Cerebellar nuclear complex (tissue), 1 donor: ENCODE measurements at places on chromosomes 2 and 18.

GRCh38 chr2:9488583-9489547 is 14.5 kb downstream of the IAH1 start:
- no peak for DNase-seq

- DNase-seq = no peak
These were observed 110.7 kb downstream of the SH3RF3 start for GRCh38 chr2:109239720-109240119.

DNA sequence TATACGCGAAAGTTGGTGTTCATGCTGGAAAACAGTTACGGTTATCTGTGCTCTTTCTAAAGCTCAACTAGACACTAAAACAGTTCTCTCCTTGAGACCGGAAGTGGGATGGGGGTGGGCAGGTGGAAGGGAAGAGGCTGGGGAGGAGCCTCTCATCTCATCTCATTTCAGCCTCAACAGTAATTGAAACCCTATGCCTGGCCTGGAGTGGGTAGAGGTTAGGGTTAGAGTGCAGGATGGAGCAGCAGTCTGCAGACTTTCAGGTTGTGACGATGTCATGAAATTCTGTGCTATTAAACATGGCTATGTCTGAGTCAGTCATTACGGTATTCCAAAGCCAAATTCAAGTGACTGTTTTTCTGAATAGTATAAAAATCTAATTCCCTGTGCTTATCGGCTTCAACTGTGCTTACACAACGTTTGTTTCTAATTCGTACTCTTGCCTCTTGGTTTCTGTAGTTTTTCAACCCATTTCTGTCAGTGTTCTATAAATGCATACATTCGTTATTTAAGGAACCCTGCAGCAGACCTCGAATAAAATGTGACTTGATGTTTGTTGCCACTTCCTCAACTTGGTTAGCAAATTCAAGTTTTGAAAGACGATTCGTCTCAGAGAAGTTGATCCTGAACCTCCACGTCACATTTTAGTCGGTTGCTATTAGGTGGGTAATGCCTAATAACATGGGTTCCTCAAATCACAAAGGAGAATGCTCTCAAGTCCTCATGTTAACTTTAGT is 75.8 kb upstream of the TCF7L1 start:
- no peak for DNase-seq

GRCh38 chr18:80183273-80184050 is 63.9 kb downstream of the PARD6G start:
- DNase-seq = no peak

GRCh38 chr2:210839450-210839849 is 283.1 kb downstream of the CPS1 start:
- DNase-seq = no peak
